GM19239 (cell line): ENCODE measurements at places on chromosomes 16 and 17.

DNA sequence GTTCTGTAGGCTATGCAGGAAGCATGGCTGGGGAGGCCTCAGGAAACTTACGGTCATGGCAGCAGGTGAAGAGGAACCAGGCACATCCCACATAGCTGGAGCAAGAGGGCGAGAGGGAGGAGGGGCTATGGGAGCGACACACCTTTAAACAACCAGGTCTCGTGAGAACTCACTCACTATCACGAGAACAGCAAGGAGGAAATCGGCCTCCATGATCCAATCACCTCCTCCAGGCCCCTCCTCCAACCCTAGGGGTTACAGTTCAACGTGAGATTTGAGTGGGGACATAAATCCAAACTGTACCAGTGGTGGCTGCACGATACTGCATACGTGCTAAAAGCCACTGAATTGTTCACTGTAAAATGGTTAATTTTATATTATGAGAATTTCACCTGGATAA lies 26.1 kb upstream of the ENPP7 start:
- no peak for DNase-seq

DNA sequence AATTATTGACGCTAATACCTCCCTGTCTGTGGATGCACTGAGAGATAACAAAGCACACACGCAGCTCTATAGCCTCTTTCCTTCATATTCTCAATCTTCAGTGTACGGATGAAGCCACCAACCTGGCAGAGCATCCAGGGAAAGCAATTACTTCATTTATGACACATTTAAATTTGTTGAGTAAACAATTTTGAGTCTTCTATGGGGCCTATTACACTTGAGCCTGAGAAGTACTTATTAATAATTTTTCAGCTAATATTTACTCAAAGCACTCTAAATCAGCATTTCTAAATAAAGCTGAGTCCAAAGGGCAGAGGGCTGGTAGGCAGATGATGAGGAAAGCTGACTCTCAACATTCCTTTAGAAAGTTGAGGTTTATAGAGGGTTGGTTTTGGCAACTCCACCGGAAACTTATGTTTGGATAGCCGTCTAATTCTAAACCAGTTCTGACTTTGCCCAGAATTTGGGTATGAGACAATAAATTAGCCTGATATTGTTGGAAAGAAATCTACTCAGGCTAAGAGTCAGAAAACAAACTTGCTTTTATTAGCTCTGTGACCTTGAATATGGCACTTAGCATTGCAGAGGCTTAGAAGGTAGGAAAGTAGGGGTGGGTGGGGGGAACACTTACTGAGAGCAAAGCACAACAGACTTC lies 643.5 kb downstream of the CDH11 start:
- DNase-seq: no peak

- DNase-seq: no peak
Measured at GRCh38 chr16:75793641-75794040, 67.4 kb upstream of the CPHXL start.

GRCh38 chr16:6616746-6617145 lies 715.9 kb upstream of the RBFOX1 start:
- no peak for DNase-seq

DNA sequence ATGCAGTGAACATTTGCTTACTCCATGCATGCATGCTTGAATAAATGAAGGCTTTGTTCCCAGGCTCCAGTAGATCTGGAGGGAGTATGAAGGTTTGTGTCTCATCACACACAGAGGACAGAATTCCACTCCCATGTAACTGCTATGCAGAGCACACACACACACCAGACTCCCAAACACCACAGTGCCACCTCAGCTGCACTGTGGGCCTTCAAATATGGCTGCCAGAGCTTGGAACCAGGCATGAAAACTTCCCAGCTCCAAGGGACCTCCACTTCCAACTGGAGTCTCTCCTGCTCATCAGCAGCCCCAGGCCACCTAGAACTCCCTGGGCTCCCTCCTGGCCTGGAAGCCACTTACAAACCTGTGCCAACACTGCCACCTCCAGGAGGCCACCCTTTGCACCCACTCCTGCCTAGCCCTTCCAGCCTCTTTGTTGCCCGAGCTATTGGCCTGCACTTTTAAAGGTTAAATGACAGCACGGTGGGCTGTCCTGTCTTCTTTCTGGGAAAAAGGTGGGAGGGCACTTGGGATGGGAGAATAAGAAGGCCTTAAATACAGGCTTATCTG lies 151.2 kb downstream of the ZNF423 start:
- DNase-seq: no peak

DNA sequence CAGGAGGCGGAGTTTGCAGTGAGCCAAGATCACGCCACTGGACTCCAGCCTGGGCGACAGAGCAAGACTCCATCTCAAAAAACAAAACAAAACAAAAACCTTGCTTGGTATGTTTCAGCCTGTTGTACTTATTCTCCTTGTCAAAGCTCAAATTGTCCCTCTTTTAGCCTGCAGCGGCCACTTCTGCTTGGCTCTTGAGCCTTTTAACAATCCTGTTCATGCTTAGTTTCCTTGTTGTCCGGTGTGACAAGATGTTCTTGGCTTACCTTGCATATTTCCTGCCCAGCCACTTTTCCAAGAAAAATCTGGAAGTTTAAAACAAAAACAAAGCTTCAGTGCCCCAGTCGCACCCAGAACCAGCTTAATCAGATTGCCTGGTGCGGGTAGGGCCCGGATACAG lies 81.0 kb downstream of the ABCC1 start:
- DNase-seq: no peak
